Posterior vena cava (tissue), 2 donors: ENCODE measurements at places on chromosomes 1 and 21. TPM values are rescaled to one million over a fixed set of nuclear protein-coding genes. Genes with fewer than 3 reads are reported as not detected.
A peak's percentile ranks its signal among the peaks of the same experiment; 100 is the strongest.

The MX2 gene
- total RNA-seq: 20.4 TPM

The MACO1 gene
- 16.1 TPM for total RNA-seq

The C8A gene
- not detected for total RNA-seq

The FMO3 gene
- 0.90 TPM for total RNA-seq

The NES gene
- 142 TPM for total RNA-seq

The TNFRSF9 gene
- 0.19 TPM for total RNA-seq

The RASAL2 gene
- 34.8 TPM for total RNA-seq

The C1orf21 gene
- total RNA-seq: 69.3 TPM

DNA sequence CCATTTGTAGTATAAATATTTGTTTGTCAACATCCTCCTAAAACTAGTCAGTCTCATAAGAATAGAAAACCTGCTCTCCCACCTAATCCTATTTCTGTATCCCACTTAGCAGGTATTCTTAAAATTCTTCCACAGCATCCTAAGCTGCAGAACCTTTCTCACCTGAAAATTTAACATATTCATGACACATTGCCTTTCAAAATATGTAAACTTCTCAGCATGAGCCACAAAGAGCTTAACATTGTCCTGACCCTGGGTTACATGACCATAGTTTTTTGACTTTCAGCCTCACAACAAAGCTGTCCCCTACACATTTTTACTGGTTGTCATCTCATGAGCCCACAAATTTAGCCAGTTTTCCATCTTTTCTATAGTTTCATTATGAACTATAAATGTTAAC lies 712.1 kb downstream of the LTN1 start:
- DNase-seq: no peak

DNA sequence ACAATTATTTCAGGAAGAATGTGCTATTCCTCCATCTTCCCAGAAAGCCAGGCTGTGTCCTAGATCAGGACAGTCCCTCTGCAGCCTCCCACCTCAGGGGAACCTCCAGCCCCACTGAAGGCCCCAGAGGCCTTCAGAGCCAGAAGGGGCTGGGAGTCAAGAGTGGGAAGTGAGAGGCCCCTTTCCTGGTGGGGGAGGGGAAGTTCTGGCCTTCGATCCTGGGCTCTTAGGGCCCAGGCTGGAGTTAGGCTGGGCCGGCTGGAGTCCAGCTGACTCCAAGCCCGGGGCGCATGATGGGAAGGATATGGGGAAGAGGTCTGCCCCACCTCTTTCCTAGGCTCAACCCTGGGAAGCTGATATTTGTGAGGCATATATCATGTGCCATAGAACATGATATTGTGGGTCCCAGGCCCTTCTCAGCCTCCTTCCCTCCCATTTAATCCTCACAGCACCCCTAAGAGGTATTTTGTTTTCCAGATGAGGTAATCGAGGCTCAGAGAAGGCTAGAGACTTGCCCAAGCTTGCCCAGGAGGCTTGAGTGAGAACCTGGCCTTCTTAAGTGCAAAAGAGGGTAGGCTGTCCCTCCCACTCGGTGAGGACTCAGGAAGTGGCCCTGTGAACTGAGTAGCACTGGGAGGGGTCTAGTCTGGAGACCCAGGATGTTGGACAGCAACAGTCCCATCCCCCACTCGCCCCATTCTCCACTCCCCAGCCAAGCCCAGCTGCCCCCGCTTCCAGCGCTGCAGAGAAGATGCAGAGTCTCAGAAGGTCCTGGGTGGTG lies 18.6 kb upstream of the HSPG2 start:
- no peak for DNase-seq

GRCh38 chr1:202944438-202944921 lies 13.6 kb downstream of the ADIPOR1 start:
- no peak for DNase-seq

GRCh38 chr1:209733409-209734192 lies 22.3 kb upstream of the TRAF3IP3 start:
- DNase-seq: no peak

DNA sequence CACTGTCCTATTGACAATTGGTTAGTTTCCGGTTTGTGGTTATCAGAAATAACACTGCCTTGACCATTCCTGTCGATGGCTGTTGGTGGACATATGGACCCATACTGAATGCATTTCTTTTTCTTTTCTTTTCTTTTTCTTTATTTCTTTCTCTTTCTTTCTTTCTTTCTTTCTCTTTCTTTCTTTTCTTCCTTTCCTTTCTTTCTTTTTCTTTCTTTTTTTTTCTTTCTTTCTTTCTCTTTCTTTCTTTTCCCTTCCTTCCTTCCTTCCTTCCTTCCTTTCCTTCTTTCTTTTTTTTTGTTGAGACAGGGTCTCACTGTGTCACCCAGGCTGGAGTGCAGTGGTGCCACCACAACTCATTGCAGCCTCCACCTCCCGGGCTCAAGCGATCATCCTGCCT lies 24.4 kb downstream of the RIPPLY3 start:
- DNase-seq: no peak

DNA sequence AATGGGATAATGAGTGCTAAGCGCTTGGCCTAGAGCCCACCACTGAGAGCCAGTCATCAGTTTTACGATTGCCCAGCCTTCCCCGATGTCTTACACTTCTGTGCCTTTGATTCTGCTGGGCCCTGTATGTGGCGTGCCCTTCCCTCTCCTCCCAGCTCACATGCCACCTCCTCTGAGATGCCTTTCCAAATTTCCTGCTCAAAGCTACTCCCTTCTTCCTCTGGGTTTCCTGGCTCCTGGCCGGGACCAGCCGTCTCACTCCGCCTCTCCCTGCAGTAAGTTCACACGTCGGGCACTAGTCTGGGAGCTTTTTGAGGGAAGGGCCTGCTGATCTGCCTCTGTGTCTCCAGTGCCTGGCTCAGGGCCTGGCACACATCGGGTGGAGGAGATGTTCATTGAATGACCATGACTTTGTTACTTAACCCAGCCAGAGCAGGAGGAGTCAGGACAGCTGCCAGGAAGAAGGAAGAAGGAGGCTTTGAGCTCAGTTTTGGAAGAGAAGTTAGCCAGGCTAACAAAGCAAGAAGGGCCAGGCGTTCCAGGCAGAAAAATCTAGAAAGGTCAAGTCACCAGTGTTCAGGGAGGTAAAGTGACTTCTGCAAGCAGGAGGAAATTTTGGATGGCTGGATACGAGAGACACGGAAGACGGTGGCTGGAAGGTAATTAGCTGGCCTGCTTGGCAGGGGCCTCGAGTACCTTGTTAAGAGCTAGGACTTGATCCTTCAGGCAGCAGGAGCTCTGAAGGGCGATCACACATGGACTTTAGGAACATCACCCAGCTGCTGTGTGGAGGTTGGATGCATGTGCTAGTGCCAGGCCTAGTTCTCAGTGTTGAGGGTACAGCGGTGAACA lies 63.6 kb downstream of the EPHB2 start:
- peak; percentile 94 for DNase-seq

DNA sequence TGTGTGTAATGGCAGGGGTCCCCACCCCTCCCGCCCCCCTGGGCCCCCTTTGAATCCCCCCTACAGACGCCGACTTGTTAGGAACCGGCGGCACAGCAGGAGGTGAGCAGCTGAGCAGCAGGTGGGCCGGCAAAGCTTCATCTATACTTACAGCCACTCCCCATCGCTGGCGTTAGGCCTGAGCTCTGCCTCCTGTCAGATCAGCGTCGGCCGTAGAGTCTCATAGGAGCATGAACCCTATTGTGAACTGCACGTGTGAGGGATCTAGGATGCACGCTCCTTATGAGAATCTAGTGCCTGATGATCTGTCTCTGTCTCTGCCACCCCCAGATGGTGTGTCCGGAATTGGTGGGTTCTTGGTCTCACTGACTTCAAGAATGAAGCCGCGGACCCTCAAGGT lies 14.9 kb upstream of the VPS26C start:
- no peak for DNase-seq

GRCh38 chr1:20265250-20265649 lies 25.4 kb upstream of the VWA5B1 start:
- no peak for DNase-seq

GRCh38 chr1:23159963-23160877 lies 8.4 kb downstream of the LUZP1 start:
- no peak for DNase-seq

DNA sequence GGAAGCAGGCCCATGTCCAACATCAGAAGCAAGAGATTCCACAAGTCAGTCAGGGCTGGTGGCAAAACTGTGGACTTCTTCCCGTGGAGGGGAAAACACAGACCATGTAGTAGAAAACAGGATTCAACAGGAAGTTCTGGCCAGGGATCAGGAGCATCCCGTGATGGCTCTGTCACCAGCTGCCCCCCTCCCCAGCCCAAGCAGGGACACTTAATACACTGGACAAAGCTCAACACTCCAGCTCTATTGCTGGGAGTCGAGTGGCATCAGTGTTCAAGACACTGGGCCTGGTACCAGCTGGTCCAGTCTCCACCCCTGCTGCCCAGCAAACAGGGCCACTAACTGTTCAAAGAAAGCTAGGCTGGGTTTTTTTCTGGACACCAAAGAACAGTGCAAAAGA lies 3.7 kb downstream of the SLC45A3 start:
- DNase-seq: no peak

- DNase-seq: no peak
These were observed 238.2 kb downstream of the PTPRU start for GRCh38 chr1:29474274-29475244.

DNA sequence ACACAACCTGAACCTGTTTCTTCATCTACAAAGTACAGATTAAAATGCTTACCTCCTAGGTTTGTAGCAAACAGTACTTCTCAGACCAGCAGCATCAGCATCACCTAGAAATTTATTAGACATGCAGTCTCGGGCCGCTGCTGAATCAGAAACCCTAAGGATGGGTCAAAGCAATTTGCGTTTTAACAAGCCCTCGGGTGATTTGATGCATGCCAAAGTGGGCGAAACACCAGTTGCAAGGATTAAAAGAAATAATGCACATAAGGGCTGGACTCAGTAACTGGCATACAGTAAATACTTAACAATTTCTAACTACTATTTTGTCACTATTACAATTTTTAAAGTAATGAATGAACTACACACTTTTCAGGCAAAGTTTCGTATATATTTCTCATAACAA lies 47.5 kb downstream of the SH3GLB1 start:
- no peak for DNase-seq

DNA sequence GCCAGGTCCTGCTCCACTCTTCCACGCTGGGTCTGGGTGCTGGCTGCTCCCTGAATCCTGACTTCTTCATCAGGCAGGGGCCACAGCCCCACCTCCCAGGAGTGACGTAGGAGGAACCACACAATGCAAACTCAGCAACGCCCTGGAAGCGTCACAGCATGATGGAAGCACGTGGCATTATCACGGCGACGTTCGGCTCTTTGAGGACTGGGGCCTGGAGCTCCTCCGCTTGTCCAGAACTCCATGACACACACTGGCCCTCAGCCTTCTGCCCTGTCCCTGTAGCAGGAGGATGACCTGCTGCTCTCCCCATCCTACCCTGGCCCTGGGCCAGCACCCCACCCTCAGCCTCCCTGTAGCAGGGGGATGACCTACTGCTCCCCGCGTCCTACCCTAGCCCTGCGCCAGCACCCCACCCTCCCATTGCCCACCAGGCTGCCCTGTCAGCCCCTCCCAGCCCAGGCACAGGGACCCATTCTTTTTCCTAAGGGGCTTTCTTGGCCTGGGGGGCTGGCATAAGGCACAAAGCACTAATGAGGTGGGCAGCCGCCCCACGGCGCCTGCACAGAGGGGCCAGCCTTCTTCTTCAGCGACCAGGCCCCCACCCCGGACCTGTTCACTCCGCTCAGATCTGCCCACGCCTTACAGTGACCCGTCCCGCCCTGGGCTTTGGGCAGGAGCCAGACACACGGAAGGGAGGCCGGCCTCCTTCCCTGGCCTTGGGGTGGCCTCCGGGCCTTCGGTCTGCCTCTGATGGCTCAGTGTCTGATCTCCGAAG lies 65.7 kb downstream of the DHRS3 start:
- peak; percentile 78 for DNase-seq

DNA sequence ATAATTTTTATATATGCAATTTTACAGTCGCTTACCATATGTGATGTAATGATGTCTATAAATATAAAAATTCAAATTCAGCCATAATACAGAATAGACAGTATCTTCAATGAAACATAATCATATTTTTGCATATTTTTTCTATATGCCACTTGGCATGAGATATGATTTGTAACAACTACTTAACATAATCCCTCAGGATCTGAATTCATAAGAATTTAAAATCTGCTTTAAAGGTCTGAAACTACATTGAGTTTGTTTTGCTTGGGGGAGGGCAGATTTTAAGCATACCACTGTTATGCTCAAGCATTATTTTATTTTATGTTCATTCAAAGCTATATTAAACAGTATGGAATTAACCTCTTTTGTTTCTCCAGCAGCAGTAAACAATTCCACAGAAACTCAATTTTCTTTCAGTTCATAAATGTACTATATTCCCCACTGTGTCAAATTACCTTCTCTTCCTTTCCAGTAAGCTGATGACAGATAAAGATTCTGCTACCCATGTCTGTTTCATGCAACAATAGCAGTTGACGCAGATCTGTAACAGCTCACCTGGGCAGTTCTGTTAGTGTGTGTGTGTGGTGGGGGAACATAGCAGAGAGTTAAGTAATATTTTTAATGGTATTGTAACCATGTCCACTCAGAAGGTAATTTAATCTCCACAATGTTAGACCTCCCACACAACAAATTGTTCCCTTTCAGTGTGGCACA lies 224.8 kb downstream of the NTNG1 start:
- DNase-seq: no peak

DNA sequence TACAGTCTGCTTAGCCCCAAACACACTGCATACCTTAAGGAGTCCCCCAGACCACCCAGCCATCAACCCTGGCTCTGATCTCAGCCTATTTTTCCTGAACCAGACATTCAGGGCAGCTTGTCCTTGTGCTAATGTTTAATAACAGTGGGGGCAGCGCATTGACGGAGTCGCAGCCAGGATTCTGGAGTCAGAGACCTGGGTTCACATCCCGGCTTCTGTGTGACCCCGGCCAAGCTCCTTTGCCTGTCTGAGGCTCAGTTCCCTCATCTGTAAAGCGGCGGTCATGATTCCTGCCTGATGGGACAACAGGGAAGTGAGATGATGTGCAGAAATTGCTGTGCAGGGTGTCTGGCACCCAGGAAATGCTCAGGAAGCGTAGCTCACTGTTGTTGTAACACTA lies 63.1 kb downstream of the MATN1 start:
- peak; percentile 29 for DNase-seq

DNA sequence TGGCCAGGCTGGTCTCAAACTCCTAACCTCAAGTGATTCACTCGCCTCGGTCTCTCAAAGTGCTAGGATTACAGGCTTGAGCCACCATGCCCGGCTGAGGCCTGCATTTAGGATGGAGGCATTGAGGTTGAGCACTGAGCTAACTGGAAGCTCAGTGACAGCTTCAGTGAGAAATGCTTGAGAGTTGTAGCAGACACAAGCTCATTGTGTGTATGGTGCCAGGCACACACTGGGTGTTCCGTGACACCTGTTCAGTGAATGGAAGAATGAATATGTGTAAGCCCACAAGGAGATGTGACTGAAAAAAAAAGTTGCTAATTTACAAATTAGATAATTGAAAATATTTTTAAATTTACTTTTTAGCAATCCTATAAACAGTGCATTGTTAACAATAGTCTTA lies 21.8 kb downstream of the LURAP1 start:
- peak; percentile 22 for DNase-seq

DNA sequence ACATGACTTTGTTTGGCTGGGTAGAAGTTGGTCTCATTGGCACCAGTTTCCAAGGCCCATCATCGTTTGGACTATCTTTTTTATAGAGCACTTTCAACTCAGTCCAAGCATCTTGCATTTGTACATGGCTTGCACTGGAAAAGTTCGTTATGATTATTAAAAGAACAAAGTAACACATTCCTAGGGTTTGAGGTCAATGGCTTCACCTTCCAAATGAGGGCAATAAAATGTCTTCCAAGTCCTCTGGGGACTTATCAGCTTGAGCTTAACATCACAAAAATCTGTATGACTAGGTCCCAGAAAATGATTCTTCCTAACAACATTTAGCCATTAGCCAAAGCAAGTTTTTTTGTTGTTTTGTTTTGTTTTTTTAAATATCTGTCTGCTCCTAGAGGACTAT lies 610.8 kb downstream of the LMO4 start:
- DNase-seq: no peak
